Islet precursor cell (in vitro differentiated cells): ENCODE measurements at places on chromosomes 5 and 9.

DNA sequence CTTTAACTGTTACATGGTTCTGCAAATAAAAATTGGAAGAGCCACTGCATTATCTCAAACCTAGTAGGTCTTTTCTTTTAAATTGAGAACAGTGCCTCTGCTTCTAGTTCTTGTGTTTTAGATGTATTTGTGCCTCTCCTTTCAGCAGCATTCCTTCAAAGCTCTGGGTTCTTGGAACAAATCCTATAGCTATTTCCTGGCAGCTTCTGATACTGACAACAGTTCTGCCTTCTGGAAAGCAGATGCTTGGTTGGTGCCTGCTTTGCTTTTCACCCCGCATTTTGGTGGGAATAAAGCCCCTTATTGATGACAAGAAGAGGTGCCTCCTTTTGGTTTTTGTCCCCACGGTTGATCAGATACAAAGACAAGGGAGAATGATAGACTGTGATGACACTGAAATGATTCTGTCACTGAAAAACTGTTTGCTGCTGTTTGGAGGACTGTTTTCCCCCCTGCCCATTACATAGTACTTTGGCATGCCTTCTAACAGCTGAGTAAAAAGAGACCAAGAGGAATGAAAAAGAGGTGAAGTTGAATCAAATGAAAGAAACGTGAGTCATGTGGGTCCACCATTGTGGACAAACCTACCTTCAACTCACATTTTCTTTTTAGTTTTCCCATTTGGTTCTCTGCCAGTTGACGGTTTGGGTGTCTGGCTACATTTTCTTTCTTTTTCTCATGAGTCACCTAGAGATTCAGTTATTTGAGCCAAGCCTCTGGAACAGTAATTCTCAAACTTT is 5.6 kb downstream of the PTCD2 start:
- no peak for DNase-seq

DNA sequence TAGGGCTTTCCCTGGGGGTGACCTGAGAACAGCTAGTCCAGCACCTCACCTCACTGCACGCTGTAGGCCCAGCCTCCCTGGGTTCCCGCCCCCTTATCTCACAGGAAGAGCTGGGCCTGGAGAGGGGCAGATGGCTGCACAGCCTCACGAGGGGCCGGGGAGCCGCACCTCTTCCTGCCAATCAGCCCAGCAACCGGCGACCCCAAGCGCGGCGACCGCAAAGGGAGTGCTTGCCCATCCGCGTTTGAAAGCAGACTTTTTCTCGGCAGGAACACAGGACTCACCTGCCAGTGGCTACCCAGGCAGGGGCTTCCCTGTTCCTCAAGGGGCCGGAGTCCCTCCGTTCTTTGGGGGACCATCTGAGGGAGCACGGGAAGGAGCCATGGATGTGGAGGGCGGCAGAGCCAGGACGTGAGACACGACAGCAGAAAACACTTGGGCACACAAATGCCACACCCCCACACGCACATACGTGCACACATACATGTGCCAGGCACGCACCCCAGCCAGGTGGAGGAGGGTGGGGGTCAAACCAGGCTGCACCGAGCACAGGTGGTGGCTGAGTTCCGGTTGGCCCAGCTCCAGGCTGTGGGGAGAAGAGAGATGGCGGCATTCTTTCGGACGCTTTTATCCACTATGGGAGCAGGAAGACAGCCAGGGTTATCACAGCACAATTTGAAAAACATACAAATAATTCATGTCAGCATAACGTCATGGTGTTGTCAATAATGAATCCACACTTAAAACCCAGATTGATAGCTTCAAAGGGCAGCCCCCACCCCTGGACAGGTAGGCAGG is 11.3 kb downstream of the TMEM250 start:
- DNase-seq, result no peak

DNA sequence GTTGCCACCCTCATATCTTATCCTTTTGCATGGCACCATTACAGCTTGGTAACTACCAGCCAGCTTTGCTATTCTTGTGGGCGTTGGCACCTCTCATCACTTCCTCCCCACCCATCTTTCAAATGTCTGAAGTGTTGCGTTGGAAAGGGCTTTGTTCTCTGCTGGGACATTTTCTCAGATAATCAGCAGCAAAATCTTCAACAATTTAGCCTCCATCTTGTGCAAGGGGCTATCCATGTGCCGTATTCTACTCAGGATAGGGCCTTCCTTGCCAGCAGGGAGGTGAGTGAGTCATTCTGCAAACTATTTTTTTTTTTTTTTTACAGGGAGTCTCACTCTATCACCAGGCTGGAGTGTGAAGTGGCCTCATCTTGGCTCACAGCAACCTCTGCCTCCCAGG is 62.1 kb upstream of the NUDT12 start:
- no peak for DNase-seq

DNA sequence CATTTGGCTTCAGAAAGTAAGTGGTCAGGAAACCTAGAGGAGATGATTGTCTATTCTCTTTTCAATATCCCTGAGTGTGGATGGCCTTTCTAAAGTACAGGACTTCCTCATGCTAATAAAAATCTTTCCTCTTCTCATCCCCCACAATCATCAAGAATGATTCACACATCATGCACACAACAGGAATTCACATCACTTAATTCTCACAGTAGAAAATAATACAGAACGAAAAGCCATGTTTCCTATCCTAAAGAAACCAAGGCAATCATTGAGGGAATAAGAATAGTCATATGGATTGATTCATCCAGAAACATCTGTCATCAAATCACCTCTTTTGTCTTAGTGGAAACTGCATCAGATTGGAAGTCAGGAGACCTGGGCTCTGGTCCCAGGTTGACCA is 203.1 kb upstream of the PIK3R1 start:
- no peak for DNase-seq

- no peak for DNase-seq
Observed at GRCh38 chr9:69757996-69758675, 1.7 kb downstream of the PTAR1 start.

DNA sequence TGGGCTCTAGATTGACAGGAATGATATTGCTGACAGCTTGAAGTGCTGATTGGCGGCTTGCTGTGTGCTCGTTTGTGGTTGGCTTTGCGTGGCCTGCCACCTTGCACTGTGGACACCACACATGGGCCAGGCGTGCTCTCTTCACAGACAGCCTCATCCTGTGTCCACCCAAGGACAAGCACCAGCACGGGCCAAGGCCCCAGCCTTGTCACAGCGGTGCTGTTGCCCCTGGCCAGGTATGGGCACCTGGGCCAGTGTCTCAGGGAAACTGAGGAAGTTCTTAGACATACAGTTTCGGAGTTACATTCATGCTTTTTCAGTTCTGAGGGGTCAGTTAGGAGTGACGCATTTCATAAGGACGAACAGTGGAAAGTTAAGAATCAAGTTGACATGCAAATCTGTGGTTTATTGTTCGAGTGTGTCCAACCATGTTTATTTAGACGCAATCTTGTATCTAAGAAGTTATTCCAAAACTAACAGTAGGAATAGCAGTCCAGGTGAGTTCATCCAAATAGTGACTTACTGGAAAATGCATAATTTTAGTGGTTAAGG is 125.9 kb downstream of the EHMT1 start:
- peak; percentile 36 for DNase-seq

- DNase-seq, result no peak
Observed at GRCh38 chr5:83572271-83572670, 100.7 kb downstream of the VCAN start.

DNA sequence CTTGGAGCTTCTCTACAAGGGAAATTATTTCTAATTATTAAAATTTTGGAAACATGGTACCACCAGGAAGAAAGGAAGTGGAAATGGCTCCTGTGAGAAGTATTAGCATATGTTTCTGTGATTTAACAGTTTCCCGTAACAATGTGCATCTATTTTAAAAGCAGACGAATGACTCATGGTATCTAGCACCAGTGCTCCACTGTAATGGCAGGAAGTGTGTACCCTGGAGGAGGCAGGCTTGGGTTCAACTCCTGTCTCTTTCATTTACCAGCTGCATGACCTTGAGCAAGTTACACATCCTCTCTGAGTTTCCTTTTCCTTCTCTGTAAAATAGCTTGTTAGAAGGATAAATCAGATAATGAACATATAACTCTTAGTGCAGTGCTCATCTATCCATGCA is 41.0 kb upstream of the ANGPTL2 start:
- DNase-seq, result peak; percentile 70

DNA sequence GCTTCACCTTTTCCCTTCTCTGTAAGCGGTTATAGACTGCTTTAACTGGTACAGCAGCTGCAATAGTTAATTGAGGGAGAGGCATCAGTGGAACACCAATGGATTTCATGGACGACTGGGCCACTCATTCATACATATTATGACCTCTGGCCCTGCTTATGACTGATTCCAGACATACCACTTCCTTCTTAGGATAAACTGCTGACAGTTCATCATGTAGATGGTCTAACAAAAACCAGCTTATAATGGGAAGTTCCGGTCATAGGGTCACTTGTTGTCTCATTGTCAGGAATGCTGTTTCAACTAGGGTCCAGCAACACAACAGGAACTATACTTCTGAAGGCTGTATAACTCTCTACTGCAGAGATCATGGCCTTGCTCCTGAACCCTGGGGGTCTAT is 265.2 kb upstream of the RASA1 start:
- DNase-seq, result no peak

- DNase-seq, result no peak
Observed at GRCh38 chr5:126794157-126794828, 17.4 kb downstream of the LMNB1 start.

GRCh38 chr5:415928-416635 is 26.9 kb upstream of the EXOC3 start:
- DNase-seq, result no peak

DNA sequence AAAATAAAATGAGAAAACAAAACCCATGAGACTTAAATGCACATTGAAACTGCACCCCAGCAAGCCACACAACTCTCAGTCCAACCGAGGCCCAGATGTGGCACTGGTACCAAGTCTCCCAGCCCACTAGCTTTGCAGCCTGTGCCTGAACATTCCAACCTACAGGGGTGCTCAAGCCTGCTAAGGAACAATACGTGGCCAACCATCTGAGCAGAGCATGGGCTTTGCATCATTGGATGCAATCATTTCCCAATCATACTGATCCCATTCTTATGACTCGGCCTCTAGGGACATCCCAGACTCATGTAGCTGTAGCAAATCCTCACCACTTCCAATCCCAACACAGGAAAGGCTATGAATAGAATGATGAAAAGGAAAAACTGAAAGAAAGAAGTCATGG is 297.2 kb downstream of the SPOCK1 start:
- no peak for DNase-seq
